ENCODE measurements at places on chromosomes 13 and 19.

GRCh38 chr13:28432816-28433560 lies 61.9 kb downstream of the FLT1 start:
- no peak for DNase-seq

DNA sequence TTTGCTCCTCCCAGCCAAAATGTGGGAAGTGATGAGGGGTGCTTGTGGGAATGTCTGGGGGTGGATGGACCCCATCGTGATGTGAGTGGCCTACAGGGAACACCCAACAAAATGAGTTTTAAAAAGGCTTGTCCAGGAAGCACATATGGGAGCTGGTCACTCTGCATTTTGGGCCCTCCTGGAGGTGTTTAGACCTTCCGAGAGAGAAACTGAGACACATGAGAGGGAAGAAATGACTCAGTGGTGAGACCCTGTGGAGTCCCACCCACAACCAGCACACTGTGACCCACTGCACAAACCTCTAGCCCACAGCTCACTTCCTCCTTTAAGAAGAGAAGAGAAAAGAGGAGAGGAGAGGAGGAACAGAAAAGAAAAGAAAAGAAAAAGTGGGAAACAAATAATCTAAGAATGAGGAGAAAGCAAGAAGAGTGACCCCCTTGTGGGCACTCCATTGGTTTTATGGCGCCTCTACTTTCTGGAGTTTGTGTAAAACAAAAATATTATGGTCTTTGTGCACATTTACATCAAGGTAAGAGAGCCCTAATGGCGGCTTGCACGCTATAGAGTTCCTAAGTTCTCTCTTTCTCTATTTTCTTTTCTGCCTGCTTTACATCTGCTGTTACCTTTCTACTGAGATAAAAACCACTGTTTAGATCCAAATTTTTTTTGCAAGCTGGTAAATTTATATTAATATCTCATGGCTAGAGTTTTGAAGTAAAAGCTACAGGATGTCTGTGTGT lies 13.3 kb upstream of the LILRB1 start:
- no peak for DNase-seq

- DNase-seq, result no peak
Observed at GRCh38 chr19:58544591-58545285, 874 bp downstream of the TRIM28 start.

GRCh38 chr19:18317961-18318800 lies 4.7 kb downstream of the LSM4 start:
- DNase-seq, result no peak

- DNase-seq, result no peak
Observed at GRCh38 chr19:46496304-46496703, 637 bp upstream of the PNMA8B start.

DNA sequence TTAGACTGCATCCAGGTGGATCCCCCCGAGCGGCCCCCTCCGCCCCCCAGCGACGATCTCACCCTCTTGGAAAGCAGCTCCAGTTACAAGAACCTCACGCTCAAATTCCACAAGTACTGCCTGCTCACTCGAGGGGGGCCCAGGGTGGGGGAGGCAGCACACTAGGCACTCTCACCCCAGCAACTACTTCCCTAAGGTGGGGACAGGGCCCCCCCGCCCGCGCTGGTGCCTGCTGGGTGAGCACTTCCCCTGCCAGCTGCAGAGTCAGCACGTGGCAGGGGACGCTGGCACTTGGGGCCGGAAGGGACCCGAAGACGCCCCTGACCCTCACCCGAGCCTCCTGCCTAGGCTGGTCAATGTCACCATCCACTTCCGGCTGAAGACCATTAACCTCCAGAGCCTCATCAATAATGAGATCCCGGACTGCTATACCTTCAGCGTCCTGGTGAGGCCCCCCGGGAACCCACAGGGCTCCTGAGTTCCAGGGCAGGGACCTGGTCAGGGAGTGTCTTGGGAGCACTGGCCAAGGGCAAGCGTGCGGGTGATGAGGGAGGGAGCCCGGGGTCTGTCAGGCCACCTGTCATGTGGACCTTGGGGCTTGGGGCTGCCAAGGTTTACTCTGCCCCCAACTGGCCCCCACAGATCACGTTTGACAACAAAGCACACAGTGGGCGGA lies 5.2 kb downstream of the MCOLN1 start:
- no peak for DNase-seq

DNA sequence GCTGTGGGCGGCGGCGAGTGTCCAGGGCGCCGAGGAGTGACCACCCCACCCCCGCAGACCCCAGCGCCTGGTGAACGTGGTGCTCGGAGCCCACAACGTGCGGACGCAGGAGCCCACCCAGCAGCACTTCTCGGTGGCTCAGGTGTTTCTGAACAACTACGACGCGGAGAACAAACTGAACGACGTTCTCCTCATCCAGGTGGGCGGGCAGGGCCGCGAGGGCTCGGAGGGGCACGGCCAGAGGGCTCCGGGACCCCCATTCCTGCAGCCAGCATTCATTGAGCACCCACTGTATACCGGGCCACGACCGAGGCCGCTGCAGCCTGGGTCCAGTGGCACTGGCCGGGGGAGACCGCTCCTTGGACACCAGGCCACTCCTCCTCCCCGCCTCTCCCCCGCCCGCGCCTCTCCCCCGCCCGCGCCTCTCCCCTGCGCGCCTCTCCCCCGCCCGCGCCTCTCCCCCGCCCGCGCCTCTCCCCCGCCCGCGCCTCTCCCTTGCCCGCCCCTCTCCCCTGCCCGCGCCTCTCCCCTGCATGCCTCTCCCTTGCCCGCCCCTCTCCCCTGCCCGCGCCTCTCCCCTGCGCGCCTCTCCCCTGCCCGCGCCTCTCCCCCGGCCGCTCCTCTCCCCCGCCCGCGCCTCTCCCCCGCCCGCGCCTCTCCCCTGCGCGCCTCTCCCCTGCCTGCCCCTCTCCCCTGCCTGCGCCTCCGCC lies 3.2 kb downstream of the PRTN3 start:
- no peak for DNase-seq

GRCh38 chr13:57799624-57800023 lies 168.1 kb downstream of the PCDH17 start:
- no peak for DNase-seq

DNA sequence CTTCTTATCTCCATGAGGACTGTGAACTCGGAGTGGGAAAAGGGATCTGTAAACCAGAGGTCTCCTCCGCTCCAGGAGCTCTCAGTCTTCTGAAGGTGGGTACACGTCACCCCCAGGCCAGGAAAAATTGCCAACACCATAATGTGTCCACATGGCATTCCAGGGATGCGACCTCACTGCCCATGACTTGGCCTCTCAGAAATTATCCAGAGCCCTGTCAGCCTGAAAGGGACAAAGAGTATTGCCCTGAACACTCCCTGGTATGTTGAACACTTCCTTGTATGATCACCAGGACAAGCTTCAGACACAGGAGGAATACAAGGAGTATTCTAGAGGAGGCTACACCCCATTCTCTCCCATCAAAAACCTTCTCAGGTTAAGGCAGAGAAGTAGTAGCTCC lies 81.0 kb upstream of the SLC7A1 start:
- DNase-seq, result peak; percentile 2

DNA sequence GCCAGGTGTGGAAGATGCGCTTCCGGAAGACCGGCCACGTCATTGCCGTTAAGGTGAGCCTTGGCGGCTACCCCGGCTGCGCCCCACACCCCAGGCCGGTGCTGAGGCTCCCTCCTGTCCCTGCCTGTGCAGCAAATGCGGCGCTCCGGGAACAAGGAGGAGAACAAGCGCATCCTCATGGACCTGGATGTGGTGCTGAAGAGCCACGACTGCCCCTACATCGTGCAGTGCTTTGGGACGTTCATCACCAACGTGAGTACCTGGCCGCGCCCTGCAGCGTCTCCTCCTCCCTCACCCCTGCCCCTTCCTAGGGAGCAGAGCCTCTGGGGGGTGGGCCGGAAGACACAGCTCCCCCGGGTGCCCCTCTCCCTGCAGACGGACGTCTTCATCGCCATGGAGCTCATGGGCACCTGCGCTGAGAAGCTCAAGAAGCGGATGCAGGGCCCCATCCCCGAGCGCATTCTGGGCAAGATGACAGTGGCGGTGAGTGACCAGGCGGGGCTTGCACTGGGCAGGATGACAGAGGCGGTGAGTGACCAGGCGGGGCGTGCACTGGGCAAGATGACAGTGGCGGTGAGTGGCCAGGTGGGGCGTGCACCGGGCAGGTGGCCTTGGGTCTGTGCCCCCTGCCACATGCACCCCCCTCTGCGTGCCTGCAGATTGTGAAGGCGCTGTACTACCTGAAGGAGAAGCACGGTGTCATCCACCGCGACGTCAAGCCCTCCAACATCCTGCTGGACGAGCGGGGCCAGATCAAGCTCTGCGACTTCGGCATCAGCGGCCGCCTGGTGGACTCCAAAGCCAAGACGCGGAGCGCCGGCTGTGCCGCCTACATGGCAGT lies 4.1 kb upstream of the TGFBR3L start:
- DNase-seq, result no peak

- no peak for DNase-seq
Observed at GRCh38 chr19:50490411-50490811, 13.8 kb upstream of the GARIN5A start.

DNA sequence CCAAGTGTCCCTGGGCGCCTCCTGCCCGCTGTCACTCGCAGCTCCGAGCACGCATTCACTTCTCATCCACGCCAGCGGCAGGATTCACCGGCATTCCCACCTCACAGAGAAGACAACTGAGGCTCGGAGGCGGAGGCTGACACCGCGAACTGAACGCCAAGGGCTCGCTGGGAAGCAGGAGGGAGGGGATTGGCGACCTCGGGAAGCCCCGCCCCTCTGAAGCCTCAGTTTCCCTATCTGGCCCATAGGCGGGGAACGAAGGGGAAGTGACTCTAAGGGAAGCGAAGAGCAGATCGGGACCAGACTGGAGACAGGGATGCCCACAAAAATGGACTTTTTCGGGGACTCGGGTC lies 256 bp downstream of the MICOS13 start:
- DNase-seq, result no peak

DNA sequence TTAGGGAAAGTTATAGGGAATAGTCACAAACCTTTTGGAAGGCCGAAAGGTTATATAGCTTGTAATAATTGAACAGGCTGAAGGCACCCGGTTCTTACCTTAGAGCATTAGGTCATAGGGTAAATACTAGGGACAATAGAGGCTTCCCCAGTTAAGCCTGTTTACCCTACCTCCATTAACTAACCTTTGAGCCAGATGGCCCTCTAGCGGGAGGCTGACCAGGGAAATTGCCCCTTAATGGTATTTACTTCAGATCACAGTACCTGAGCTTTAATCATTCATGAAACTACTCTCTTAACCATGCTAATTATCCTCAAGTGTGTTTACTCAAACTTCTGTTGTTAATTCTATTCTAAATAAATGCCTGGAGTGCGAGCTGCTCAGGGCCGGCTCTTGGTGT lies 20.4 kb upstream of the ZNF83 start:
- DNase-seq, result no peak

GRCh38 chr13:21242236-21242635 lies 65.8 kb downstream of the MRPL57 start:
- no peak for DNase-seq

GRCh38 chr13:108650271-108650670 lies 20.9 kb downstream of the MYO16 start:
- DNase-seq, result no peak

- DNase-seq, result no peak
Observed at GRCh38 chr13:40255551-40255950, 410.9 kb downstream of the FOXO1 start.

DNA sequence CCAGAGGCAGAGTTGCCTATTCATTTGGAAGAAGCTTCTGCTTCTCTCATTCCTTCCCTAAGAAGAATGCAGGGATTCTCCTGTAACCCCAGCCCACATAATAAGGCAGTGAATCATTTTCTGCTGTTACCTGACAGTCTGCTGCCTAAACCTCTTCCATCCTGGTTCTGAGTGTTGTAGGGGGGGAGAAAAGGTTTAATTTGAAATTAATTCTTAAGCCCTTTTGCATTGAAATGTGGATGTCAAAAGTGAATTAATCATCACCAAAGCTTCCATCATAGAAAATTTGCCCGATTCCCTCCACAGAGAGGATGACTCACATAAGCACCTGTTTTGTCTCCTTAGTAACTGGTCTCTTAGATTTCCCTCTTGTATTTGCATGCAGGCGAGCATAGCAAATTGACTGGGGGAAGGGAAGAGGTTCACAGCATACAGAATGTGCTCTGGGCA lies 146.7 kb upstream of the FNDC3A start:
- DNase-seq, result peak; percentile 77

- no peak for DNase-seq
Observed at GRCh38 chr19:39736088-39736487, 1.7 kb downstream of the CLC start.

DNA sequence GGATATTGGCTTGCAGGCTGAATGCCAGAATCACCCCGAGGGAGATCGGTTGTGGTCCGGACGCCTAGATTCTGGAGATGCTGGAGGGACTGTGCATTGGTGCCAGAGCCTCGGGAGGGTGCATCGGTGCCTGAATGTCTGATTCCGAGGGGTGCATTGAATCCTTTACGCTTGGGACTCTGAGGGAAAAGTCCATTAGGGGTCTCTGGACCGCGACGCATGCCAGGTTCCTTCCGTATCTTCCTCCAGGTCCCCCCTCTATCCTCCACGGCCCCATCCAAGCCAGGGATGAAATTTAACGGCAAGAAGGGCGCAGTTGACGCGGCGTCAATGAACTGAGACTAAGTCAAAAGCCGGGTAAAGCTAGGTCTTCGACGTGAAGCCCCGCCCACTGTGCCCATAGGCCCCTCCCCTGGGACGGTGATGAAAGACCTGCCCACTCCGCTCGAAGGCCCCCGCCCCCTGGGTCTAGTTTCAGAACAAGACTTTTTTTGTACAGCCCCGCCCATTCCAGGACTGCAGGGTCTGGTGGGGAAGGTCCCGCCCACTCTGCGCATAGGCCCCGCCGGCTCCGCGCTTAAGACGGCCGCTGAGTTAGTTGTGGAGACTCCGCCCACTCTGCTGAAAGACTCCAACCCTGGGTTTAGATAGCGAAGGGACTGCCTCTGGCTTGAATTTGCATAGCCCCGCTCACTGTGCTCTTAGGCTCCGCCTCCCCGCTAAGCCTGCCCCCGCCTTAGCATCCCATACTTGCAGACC lies 737 bp downstream of the ZNF575 start:
- peak; percentile 89 for DNase-seq

- no peak for DNase-seq
Observed at GRCh38 chr13:112142401-112142930, 75.5 kb downstream of the SOX1 start.

- no peak for DNase-seq
Observed at GRCh38 chr13:24275041-24275440, 34.3 kb upstream of the C1QTNF9 start.
